Natural killer cell treated with Interleukin-12 subunit alpha and Interleukin-12 subunit beta and Interleukin-15 and Interleukin-18, amount 100 ng/mL, for 72 hours (primary cell): ENCODE measurements at places on chromosomes 13 and 19.

DNA sequence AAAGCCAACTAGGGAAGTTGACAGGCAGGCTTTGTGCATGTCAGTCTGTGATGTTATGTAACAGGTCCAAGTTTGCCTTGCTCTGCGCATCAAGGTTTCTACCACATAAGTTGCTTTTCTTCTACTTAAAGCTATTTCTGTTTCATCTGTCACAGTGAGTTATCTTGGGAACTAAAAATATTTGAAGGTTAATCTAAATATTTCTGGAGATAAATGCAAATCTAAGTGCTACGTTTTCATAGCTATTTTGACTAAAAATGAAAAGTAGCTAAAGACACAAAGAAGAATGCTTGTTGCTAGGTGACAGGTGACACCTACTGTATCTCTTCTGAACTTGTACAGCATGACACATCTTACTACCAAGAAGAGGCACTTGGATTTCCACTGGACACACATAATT is 135.6 kb downstream of the KLF12 start:
- no peaks in the 10 kb centered on the region for H3K36me3 ChIP-seq
- no peak overlapping the region for H3K4me3 ChIP-seq
- H3K4me1 ChIP-seq: peaks cover 27% of the 10 kb centered on the region
- no peak overlapping the region for H3K27ac ChIP-seq
- no peak for DNase-seq

GRCh38 chr13:48078251-48078656 is 16.6 kb downstream of the MED4 start:
- H3K4me1 ChIP-seq: peaks cover 2% of the 10 kb centered on the region
- no peaks in the 10 kb centered on the region for H3K27me3 ChIP-seq
- no peak overlapping the region for H3K27ac ChIP-seq

DNA sequence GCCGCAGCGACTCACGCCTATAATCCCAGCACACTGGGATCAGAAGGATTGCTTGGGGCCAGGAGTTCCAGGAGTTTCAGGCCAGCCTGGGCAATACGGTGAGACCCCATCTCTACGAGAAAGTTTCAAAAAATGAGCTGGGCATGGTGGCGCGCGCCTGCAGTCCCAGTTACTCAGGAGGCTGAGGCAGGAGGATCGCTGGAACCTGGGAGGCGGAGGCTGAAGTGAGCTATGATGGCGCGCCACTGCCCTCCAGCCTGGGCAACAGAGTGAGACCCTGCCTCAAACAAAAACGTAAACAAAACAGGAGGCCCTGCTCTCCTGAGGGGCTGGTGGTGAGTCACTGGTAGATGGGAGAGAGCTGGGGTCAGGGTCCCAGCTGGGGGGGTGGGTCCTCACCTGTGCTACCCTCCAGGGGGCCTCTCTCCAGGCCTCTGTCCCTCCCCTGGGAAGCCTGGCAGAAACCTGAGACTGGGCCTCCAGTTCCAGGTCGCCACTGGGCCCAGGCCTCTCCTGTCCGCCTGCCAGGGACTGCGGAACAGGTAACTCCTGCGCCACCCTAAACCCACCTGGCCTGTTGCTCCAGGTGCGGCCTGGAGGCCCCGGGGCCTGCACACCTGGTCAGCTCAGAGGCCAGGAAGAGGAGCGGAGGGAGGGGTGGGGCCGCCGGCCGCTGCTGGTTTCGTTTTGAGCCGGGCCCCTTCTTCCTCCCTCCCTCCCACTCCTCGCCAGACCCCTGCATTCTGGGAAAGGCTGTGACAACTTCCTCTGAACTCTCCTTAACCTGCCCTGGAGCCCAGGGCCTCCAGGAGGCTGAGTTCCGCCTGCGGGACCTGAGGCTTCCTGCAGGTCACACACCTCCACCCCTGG is 17.2 kb upstream of the ZBTB7A start:
- H3K36me3 ChIP-seq: no peaks in the 10 kb centered on the region
- peak overlapping the region; percentile 88 for H3K27ac ChIP-seq
- H3K27me3 ChIP-seq: no peaks in the 10 kb centered on the region
- H3K4me1 ChIP-seq: peaks cover 32% of the 10 kb centered on the region
- H3K4me3 ChIP-seq: peak overlapping the region; percentile 55

DNA sequence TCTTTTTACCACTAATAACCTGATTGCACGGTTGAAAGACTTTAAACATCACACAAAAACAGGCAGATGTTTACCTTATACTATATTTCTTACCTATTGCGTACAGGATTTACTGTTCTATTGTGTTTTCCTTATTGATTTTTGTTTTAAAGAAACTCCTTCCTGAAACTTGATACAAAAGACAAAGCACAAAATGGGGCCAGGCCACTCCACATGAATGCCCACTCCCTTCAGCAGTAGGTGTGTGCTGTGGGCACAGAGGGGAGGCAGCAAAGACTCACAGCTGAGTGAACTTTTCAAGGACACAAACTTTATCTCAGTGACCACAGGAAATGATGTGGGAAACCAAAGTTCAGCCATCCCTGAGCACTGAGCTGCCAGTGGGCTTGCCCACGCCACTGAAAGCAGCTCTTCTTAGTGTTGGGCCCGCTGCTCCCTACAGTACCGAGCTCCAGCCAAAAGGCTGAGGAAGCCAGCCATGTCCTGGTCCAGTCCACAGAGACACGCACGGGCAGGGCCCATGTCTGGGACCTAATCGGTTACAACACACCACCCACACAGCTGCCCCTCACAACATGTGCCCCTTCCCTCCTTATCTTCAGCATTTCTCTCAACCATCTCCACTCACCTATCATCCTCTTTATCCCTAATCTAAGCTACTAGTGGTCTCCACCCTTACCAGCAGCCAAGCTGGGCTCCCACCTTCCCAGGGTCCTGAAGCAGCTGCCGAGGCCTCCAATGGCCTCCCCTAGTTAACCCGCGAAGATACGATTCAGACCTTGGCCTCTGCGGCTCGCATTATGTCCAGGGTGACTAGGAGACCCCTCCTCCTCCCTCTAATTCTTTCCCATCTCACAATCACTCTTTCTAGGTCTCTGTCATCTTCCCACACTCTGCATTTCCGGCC is 39.5 kb downstream of the ATP7B start:
- H3K27me3 ChIP-seq: no peaks in the 10 kb centered on the region
- H3K4me1 ChIP-seq: peaks cover 5% of the 10 kb centered on the region
- DNase-seq: no peak
- H3K36me3 ChIP-seq: no peaks in the 10 kb centered on the region
- no peak overlapping the region for H3K27ac ChIP-seq
- H3K4me3 ChIP-seq: no peak overlapping the region

GRCh38 chr13:110714797-110715394 is 1.4 kb downstream of the ING1 start:
- peak overlapping the region; percentile 98 for H3K4me3 ChIP-seq
- H3K4me1 ChIP-seq: peaks cover 32% of the 10 kb centered on the region
- H3K27me3 ChIP-seq: no peaks in the 10 kb centered on the region
- H3K27ac ChIP-seq: peak overlapping the region; percentile 97
- peaks cover 6% of the 10 kb centered on the region for H3K36me3 ChIP-seq

GRCh38 chr19:17448131-17448967 is at the start of gene TMEM221:
TMEM221 (minus strand) TSS chr19:17448668; CDS start chr19:17448462, 206 bp downstream.
- H3K36me3 ChIP-seq: no peaks in the 10 kb centered on the region
- DNase-seq: no peak
- H3K4me1 ChIP-seq: peaks cover 6% of the 10 kb centered on the region
- peak within 1 kb of the TSS; percentile 25 for H3K4me3 ChIP-seq
- H3K27ac ChIP-seq: no peak within 1 kb of the TSS

DNA sequence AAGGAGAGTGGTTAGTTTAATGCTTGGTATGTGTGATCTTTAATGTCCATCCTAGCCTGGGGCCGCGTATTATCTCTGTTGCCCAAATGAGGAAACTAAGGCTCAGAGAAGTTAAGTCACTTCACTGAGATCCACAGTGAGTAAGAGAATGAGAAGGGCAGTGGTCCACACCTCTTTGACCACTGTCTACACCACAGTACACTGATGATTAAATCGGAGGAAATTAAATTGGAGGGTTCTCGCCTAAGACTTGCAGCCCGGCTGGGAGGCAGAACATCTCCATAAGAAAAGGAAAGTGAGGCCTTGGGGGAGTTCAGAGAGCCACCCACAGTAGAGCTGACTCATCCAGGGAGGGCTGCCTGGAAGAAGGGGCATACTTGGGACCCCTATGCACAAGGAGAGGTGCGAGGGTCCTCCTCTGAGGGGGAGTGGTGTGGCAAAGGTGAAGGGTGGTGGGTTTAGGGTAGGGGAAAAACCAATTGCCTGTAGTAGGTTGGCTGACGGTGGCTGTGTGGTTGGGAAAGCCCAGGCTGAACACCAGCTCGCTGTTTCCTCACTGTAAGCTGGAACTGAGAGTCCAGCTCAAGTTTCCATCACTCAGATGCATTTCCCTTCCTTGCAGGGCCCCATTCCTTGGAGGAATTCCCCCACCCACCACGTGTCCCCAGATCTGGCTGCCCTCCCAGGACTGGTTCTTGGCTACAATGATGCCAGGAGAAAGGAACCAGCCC is 15.0 kb upstream of the DHRS12 start:
- peak overlapping the region; percentile 81 for H3K27ac ChIP-seq
- peaks cover 12% of the 10 kb centered on the region for H3K27me3 ChIP-seq
- peak overlapping the region; percentile 28 for H3K4me3 ChIP-seq
- no peaks in the 10 kb centered on the region for H3K36me3 ChIP-seq

DNA sequence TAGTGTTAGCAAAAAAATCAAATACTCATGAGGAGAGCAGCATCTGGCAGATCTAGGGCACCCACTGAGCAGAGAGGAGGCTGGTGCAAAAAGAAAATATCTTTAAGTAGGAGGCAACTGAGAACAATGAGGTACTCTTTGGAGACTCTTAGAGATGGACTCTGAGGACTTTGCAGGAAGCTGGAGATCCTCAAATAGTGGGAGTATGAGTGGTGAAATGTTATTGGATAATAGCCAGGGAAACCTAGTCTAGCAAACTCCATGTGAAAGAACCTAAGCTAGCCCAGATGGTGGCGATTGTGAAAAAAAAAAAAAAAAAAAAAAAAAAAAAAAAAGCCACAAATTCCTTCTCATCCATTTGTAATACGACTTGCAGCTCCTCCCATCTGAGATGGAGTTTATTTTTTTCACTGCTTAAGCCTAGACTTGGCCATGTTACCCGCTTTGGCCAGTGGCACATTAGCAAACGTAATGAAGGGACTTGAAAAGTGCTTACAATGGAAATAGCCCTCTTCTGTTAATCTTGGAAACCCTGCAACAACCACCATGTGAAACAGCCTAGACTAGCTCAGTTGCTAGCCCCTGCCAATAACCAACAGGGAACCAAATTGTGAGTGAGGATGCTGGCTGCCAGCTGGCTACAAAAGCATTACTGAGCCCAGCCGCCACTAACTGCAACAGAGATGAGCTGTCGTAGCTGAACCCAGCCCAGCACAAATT is 476.2 kb downstream of the KLF12 start:
- H3K36me3 ChIP-seq: no peaks in the 10 kb centered on the region
- H3K27ac ChIP-seq: no peak overlapping the region
- peaks cover 7% of the 10 kb centered on the region for H3K27me3 ChIP-seq
- DNase-seq: no peak

DNA sequence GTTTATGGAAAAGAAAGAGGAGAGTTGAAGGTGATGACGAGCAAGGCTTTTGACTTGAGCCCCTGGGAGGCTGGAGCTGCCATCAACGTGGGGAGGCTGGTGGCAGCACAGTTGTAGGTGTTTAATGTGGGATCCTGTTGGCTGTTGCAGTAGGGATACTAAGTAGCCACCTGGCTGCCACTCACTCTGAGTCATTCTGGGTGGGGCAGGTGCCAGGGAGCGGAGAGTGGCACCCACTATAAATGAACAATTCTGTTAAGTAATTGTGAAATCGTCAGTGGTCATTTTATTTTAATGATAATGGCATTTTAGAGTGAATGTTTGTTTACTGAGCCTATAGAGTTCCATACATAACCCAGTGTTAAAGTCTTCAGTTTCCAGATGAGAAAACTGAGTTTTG is 9.8 kb downstream of the ZNF317 start:
- H3K36me3 ChIP-seq: peaks cover 41% of the 10 kb centered on the region
- H3K4me1 ChIP-seq: peaks cover 62% of the 10 kb centered on the region
- no peak for DNase-seq

GRCh38 chr13:99263126-99263785 is 5.1 kb upstream of the GPR18 start:
- DNase-seq: no peak
- peaks cover 40% of the 10 kb centered on the region for H3K4me1 ChIP-seq
- no peak overlapping the region for H3K4me3 ChIP-seq
- H3K36me3 ChIP-seq: peaks cover 6% of the 10 kb centered on the region

GRCh38 chr13:70353096-70353495 is 244.8 kb upstream of the KLHL1 start:
- DNase-seq: no peak
- no peaks in the 10 kb centered on the region for H3K27me3 ChIP-seq
- no peaks in the 10 kb centered on the region for H3K4me1 ChIP-seq
- no peaks in the 10 kb centered on the region for H3K36me3 ChIP-seq

- H3K4me3 ChIP-seq: no peak overlapping the region
- no peaks in the 10 kb centered on the region for H3K27me3 ChIP-seq
- DNase-seq: no peak
Observed at GRCh38 chr13:60753641-60754040, 356.6 kb downstream of the TDRD3 start.

DNA sequence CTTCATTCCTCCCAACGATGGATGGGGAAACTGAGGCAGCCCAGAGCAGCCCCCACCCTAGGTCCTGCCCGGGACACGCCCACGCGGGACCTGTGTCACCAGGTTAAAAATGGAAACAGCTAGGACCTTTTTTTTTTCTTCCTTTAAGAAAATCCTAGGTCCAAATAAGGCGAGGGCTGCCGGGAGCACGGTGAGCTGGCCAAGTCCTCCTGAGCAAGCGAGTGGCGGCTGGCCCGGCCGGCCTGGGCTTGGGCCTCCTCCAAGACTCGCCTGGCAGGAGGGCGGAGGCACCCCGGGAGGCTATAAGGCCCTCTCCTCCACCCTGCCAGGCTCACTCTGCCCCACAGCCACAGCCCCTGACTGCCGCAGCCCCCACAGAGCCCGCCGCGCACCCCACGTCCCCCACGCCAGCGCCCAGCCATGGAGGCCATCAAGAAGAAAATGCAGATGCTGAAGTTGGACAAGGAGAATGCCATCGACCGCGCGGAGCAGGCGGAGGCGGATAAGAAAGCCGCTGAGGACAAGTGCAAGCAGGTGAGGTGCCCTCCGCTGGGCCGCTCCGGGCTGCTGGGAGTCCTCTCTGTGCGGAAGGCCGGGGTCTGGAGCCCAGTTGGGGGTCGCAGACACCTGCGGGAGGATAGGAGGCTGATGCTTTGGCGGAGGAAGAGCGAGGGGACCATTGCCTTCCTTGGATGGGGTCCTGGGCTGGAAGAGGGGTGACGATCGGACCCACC is 8.9 kb upstream of the TPM4 start:
- no peaks in the 10 kb centered on the region for H3K36me3 ChIP-seq
- H3K4me1 ChIP-seq: peaks cover 15% of the 10 kb centered on the region
- H3K27ac ChIP-seq: no peak overlapping the region
- H3K4me3 ChIP-seq: no peak overlapping the region

GRCh38 chr19:57319869-57320179 is 448 bp upstream of the ZNF543 start:
- H3K4me1 ChIP-seq: peaks cover 27% of the 10 kb centered on the region
- peaks cover 29% of the 10 kb centered on the region for H3K36me3 ChIP-seq
- peaks cover 25% of the 10 kb centered on the region for H3K27me3 ChIP-seq
- no peak for DNase-seq
- peak overlapping the region; percentile 99 for H3K4me3 ChIP-seq
- H3K27ac ChIP-seq: peak overlapping the region; percentile 96
